ENCODE measurements at places on chromosomes 1 and 21. TPM values are rescaled to one million over a fixed set of nuclear protein-coding genes. Genes with fewer than 3 reads are reported as not detected.

The ASAP3 gene
- 48.7 TPM for total RNA-seq

The FCMR gene
- 1.3 TPM for total RNA-seq

The GBP4 gene
- total RNA-seq, result 6.5 TPM

The SYT14 gene
- 23.6 TPM for total RNA-seq

The MPZL1 gene
- total RNA-seq, result 114 TPM

The EPHA2 gene
- 84.2 TPM for total RNA-seq

The TMIGD3 gene
- 1.2 TPM for total RNA-seq

The ANKRD65 gene
- total RNA-seq, result 8.1 TPM

The CNR2 gene
- total RNA-seq, result 0.05 TPM

The ASTN1 gene
- total RNA-seq, result 36.5 TPM

The GNPAT gene
- 44.4 TPM for total RNA-seq

The TDRD5 gene
- total RNA-seq, result 0.99 TPM

The KLHDC9 gene
- total RNA-seq, result 4.6 TPM

The ETV3L gene
- not detected for total RNA-seq

The KRTAP10-9 gene
- not detected for total RNA-seq

The NCAM2 gene
- 24.0 TPM for total RNA-seq

The RPE65 gene
- 37.7 TPM for total RNA-seq

The KLF17 gene
- total RNA-seq, result not detected

The PTBP2 gene
- total RNA-seq, result 387 TPM

The CD53 gene
- total RNA-seq, result 11.1 TPM

The MNDA gene
- 6.8 TPM for total RNA-seq

The FAM163A gene
- 1.3 TPM for total RNA-seq

The EDEM3 gene
- 53.2 TPM for total RNA-seq

The MYOM3 gene
- 20.3 TPM for total RNA-seq

The AIRE gene
- 0.27 TPM for total RNA-seq

The PLA2G2A gene
- total RNA-seq, result 8.3 TPM

The AGBL4 gene
- 8.5 TPM for total RNA-seq

The KRTAP12-2 gene
- total RNA-seq, result not detected

All from camera-type eye (tissue), 1 donor.